Cortex of kidney (tissue), 1 donor: ENCODE measurements at places on chromosomes 5 and 9.

DNA sequence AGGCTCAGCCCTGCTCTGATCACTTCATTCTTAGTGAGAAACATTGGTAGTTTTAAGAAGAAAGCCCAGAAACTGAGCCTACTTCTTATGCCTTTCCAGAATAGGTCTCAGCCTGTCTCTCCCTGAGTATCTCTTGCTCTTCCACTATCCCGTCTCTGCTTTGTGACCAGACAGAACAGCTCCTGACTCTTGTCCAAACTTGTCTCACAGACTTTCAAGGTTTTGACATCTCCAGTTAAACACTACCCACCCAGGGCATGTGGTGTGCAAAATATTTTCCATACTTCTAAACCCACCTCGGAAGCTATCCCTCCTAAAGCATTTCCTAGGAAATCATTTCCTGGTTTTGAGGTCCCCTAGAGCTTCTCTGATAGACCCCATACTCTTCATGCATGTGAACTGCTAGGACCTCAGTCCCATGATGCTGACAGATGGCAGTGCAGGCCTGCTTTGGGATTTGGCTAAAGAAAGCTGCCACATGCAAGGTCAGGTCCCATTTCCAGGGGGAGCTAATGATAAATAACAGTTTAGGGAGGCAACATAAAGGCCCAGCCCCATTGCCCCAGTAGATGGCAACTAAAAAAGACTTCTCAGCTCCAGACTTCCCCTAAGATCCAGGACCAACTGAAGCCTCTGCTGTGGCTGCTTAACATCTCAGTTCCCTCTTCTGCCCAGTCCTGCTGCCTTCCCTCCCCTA lies 211.5 kb downstream of the MED10 start:
- no peak for DNase-seq

- no peak for DNase-seq
Observed at GRCh38 chr5:91359962-91360609, 23.0 kb downstream of the ARRDC3 start.

GRCh38 chr5:855771-856530 lies 5.2 kb upstream of the ZDHHC11 start:
- no peak for DNase-seq

DNA sequence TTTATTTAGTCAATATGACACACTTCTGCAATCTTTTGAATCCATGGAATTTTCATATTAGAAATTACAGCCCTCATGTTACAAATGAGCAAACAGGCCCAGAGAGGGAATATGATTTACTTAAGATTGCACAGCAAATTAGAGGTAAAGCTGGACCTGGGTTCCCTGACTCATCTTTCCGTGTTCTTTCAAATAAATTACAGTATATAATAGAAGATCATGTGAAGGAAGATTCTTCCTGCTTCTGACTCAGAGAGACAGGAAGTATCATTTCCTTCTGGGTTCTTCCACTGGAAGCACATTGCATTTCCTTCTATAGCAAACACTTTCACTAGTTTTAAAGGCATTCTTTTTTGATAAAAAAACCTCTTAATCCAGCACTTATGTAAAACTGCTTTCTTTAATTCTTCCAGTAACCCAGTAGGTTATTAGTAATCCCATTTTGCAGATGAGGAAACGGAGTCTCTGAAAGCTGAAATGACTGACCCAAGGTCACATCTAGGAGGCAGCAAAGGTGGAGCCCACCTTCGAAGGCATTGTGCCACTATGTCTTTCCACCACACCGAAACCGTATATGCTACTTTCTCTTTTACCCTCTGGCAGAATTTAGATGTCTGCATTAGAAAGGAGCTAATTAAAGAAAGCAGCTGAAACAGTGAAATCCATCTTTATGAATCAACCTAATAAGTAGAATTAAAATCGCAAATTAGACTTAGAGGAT lies 566.7 kb upstream of the KLF4 start:
- DNase-seq, result no peak

DNA sequence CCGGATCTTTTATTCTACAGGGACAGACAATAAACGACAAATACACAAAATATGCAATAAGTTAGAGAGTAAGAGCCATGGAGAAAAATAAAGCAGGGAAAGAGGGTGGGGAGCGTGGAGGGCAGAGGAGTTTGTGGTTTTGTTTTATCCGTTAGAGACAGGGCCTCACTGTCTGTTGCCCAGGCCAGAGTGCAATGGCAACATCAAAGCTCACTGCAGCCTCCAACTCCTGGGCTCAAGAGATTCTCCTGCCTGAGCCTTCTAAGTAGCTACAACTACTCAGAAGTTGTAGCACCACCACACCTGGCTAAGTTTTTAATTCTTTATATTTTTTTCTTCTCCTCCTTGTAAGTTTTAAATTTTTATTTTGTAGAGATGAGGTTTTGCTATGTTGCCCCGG lies 54.5 kb upstream of the CTNNA1 start:
- no peak for DNase-seq

DNA sequence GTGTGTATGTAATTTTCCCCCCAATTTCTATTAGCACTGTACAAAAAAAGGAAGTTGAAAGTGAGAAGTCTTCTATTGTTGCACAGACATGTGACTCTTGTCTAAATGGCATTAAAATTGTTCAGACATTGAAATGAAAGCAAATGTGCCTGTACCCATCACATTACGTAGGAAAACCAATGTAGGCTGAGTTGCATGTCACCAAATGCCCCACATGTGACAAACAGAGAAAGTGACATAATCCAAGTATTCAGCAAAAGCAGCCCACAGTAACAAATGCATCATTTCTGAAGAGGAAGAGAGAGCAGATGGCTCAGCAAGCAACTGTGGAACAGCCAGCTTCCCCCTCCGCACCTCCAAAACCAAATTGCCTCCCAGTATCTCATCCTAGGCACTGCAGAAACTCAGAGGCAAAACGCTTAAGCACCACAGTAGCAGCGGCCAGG lies 161.5 kb upstream of the NR4A3 start:
- DNase-seq, result no peak

DNA sequence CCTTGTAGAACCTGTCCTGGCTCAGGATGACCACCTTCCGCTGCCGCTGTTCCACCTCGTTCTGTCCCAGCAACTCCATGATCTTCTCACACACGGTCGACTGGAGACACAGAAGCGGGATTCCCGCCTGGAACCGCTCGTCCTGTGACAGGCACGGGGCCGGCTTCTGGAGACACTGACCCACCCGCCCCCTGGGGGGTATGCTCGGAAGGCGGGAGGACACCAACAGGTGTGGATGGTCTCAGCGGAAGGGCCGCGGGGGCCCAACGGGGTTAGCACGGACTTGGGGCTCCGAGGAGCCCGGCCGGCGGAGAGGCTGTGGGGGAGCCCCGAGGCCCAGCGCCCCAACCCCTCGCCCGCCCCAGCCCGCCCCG lies 530 bp downstream of the UCK1 start:
- DNase-seq, result no peak

DNA sequence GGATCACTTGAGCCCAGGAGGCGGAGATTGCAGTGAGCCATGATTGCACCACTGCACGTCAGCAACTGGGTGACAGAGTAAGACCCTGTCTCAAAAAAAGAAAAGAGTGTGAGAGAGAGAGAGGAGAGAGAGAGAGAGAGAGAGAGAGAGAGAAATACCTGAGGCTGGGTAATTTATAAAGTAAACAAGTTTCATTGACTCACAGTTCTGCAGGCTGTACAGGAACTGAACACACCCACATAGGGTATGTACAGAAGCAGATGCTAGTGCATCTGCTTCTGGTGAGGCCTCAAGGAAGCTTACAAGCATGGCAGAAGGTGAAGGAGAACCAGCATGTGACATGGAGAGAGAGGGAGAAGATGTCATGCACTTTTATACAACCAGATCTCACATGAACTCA lies 46.4 kb upstream of the CHD1 start:
- DNase-seq, result no peak

GRCh38 chr9:121557581-121558447 lies 58.2 kb upstream of the GGTA1 start:
- no peak for DNase-seq

DNA sequence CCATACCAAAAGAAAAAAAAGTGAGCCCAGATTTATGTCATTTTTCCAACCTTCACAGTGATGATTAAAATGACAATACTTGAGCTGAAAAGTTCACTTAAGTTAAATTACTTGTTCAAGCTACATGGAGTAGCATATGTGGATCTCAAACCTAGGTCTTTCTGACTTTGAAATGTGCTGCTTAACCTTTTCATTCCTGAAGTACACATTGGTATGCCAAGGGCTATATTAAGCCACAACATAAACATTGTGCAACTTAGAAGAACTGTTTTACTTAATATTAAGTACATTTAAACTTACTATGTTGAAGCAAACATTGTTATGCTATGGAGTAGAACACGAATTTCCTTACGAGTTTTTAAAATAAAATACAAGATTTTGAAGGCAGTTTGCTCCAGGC lies 105.0 kb downstream of the GIN1 start:
- no peak for DNase-seq

GRCh38 chr5:107063511-107063910 lies 607.2 kb downstream of the EFNA5 start:
- no peak for DNase-seq

- DNase-seq, result no peak
Observed at GRCh38 chr9:91765296-91765695, 184.7 kb downstream of the ROR2 start.

- DNase-seq, result no peak
Observed at GRCh38 chr5:22470408-22470807, 382.7 kb downstream of the CDH12 start.

- no peak for DNase-seq
Observed at GRCh38 chr5:69231851-69232250, 2.8 kb upstream of the CDK7 start.

DNA sequence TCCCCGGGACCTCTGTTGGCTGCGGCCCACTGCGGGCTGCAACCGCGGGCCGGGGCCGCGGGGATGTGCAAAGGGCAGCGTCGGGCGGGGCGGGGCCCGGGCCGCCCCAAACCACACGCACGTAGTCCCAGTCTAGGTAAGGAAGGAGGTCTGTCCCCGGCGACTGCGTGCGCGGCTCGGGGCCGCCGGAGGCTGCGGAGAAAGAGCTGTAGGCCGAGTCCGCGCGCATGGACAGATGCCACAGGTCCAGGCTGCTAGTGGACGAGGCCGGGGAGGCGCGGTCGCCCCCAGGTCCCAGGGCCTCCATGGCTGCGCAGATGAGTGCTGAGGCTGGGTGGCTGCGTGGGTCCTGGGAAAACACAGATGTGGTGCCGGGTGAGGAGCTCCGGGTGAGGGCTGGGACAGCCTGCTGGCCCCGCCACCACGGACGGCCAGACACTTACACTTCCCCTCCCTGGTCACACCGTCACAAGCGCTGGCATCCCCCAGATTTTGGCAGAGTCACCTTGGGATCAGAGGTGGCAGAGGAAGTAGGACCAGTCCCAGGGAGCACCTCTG lies 4.5 kb downstream of the SHROOM1 start:
- no peak for DNase-seq

DNA sequence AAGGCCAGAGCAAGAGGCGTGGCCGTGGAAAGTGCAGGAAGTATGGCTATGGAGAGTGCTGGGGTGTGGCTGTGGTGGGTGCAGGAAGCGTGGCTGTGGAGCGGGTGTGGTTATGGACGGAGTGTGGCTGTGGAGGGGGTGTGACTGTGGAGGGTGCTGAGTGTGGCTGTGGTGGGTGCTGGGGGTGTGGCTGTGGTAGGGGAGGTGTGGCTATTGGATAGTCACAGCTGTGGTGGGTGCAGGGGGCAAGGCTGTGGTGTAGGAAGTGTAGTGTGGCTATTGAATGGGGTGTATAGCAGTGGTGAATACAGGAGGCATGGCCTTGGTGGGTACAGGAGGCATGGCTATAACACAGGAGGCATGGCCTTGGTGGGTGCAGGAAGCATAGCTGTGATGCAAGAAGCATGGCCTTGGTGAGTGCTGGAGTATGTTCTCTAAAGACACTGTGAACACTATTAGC lies 40.8 kb upstream of the SPATA31C2 start:
- DNase-seq, result no peak

DNA sequence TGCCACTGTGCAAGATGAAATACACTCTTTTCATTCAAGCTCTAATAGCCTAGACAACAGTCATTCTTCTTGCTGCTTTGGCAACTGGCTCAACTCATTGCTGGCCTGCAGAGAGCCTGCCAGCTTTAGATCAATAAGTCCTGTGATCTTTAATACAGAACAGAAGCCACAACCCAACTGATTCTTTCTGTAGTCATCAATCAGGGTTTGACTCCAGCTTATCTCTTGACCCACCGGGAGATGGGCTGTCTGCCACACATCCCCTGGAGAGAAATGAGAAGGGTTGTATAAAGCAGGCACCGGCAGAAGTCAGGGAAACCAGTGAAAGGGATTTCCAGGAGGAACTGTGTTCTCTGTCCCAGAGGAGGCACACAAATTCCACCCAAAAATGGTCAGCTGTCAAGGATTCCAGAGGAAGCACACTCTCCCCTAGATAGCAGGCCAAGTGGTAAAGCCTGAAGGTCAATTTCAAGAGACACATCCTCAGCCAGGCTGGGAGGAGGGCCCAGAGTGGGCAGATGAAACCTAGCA lies 24.5 kb downstream of the LHFPL2 start:
- DNase-seq, result no peak

- DNase-seq, result no peak
Observed at GRCh38 chr5:119582987-119583386, 46.4 kb upstream of the FAM170A start.

DNA sequence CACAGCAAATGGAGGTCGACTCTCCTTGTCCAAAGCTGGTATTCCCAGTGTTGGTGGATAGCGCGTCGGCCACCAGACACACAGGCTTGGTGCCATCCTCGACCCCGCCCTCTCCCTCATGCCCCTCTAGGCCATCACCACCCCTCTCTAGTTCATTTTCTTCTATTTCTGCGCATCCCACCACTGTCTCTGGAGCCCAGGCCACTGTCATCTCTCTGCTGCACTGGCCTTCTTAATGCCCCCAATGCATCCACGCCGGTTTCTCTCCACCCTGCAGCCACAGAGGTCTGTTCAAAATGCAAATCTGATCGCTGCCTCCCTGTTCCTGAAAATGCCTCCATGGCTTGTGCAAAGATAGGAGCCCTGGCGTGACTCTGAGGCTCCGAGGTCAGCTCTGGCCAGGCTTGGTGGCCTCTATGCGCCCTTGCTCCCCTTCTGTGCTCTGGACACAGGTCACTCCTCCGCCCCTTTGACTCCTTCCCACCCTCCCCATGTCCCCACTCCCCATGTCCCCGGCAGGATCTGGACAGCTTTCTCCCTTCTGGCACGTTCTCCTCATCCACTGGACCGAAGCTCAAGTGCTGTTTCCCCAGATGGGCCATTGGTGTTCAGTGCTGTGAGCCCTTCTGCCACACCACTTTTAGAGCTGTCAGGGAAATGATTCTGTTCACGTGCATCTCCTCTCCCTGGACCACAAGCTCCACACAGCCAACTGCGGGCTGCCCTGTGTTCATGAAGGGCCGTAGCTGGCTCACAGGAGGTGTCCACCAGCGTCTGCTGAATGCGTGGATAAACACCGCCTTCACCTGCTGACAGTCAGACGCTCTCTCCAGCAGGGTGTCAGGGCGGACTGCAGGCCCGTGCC lies 59.5 kb upstream of the RNF130 start:
- no peak for DNase-seq

DNA sequence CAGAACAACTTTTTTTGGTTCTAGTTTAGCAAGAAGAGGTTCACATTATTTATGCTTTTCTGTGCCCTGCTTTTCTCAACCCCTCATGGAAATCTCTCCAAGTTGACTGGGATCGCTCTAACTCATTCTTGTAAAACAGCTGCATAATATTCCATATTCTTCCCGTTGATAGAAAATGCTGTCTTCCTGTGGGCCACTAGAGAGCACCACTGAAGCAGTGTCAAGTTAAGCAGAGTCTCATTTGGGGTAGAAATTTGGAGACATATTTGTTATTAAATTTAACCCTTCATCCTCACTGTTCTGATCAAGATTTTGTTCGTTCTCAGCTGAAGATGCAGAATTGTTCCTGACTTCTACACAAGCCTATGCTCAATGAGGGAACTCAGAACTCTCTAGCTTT lies 140.1 kb downstream of the CEMIP2 start:
- DNase-seq, result no peak

- no peak for DNase-seq
Observed at GRCh38 chr9:107737987-107738743, 248.6 kb upstream of the KLF4 start.
